ENCODE measurements at places on chromosomes 3 and 15. TPM values are rescaled to one million over a fixed set of nuclear protein-coding genes. Genes with fewer than 3 reads are reported as not detected.

GRCh38 chr15:85035980-85036379, 54.3 kb downstream of the PDE8A start:
- no peak for DNase-seq
- H3K4me1 ChIP-seq = no peaks in the 10 kb centered on the region
- H3K27me3 ChIP-seq = no peaks in the 10 kb centered on the region
- no peak overlapping the region for H3K27ac ChIP-seq
- no peaks in the 10 kb centered on the region for H3K36me3 ChIP-seq
- H3K4me3 ChIP-seq = no peak overlapping the region

- peaks cover 6% of the 10 kb centered on the region for H3K4me1 ChIP-seq
- H3K4me3 ChIP-seq = no peak overlapping the region
- no peaks in the 10 kb centered on the region for H3K27me3 ChIP-seq
- no peak for DNase-seq
- no peaks in the 10 kb centered on the region for H3K36me3 ChIP-seq
- H3K27ac ChIP-seq = no peak overlapping the region
These were observed 7.1 kb downstream of the BLOC1S6 start for GRCh38 chr15:45594319-45594718.

DNA sequence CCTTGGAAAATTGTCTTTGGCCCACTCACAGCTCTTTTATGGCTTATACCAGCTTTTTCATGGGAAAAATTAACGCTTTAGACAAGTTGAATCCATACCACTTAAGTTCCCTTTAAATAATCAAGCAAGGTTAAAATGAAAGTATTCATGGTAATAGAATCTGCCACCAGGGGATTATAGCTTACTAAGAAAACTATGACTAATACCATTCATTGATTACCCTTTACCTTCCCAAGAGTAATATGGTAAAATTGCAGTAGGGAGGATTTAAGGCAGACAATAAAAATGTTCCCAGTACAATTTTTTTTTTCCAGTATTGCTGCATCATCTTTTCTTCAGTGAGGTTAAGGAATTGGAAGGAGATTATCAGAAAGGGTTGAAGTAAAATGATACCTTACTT, 641.1 kb upstream of the NAALADL2 start:
- H3K4me3 ChIP-seq = no peak overlapping the region
- H3K27ac ChIP-seq = no peak overlapping the region
- H3K4me1 ChIP-seq = no peaks in the 10 kb centered on the region

- H3K4me1 ChIP-seq = no peaks in the 10 kb centered on the region
- no peaks in the 10 kb centered on the region for H3K36me3 ChIP-seq
- H3K27ac ChIP-seq = no peak overlapping the region
- DNase-seq = no peak
- no peaks in the 10 kb centered on the region for H3K27me3 ChIP-seq
These were observed 496.5 kb upstream of the TBL1XR1 start for GRCh38 chr3:177693616-177694264.

HIGD1A gene
- 278 TPM for total RNA-seq

DNA sequence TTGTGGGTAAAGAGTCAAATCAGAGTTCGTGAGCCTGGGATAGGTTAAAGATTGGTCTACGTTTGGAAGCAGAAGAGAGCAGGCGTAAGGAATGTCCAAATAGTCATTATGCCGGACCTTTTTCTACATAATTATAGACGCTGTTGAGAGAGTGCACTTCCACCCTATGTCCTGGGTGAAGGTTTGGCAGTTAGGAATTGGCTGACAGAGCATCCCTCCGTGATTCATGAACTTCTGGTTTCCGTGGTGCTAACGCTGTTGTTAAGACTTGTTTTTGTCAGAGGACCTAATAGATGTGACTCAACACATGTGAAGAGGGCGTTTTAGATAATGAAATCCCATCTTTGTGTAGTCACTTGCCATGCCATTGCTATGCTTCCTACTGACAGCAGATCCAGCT, 1.1 kb downstream of the EAF1 start:
- H3K27ac ChIP-seq = peak overlapping the region; percentile 78
- H3K4me1 ChIP-seq = peaks cover 32% of the 10 kb centered on the region
- H3K27me3 ChIP-seq = no peaks in the 10 kb centered on the region
- H3K36me3 ChIP-seq = no peaks in the 10 kb centered on the region
- H3K4me3 ChIP-seq = peak overlapping the region; percentile 73
- DNase-seq = no peak

FAM81A gene
- 2.0 TPM for total RNA-seq

DNA sequence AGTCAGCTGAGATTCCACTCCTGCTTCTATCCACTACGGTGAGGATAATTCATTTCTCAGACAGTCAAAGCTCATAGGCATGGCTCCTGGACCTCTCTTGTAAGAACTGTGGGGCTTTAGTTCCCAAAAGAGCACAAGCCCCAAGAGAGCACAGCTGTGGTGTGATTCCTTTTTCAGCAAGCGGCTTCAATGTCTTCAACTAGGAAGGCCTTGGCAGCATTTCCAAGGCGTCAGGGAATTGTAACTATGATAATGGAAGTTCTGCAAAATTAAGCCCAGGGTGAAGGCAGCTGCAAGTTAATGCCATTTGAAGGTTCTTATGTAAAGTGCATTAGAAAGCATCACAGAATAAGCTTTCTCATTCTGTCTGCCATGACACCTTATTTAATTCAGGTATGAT, 657.1 kb downstream of the GRM7 start:
- no peaks in the 10 kb centered on the region for H3K27me3 ChIP-seq
- no peaks in the 10 kb centered on the region for H3K36me3 ChIP-seq
- DNase-seq = no peak
- no peak overlapping the region for H3K4me3 ChIP-seq
- no peak overlapping the region for H3K27ac ChIP-seq

DNA sequence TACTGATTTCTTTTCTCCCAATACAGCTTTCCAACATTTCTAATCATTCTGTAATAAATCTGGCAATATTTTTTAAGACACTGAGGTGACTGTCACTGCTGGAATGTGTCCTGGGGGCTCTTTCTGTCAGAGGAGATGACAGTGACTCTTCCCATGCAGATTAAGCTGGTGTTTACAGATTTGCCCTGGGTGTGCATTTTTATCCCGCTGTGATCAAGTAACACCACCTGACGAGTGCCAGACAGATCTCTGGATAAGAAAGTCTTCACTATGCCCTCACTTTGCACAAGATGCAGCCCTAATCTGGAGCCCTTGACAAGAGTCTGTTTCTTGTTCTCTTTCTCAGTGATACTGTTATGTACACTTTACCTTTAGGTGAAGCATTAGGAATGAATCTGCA, 477.7 kb downstream of the ZIC1 start:
- H3K4me3 ChIP-seq = no peak overlapping the region
- H3K36me3 ChIP-seq = no peaks in the 10 kb centered on the region
- H3K27ac ChIP-seq = no peak overlapping the region
- no peak for DNase-seq
- no peaks in the 10 kb centered on the region for H3K27me3 ChIP-seq

Measured in Peyer's patch (tissue), 4 donors.